Stimulated activated CD8-positive, alpha-beta memory T cell treated with anti-CD3 and anti-CD28 coated beads, Interleukin-7, amount 100 ng/mL, for 24 hours (primary cell): ENCODE measurements at places on chromosomes 12 and 14.

GRCh38 chr12:122839907-122840554 is 4.8 kb downstream of the HIP1R start:
- no peak for DNase-seq

DNA sequence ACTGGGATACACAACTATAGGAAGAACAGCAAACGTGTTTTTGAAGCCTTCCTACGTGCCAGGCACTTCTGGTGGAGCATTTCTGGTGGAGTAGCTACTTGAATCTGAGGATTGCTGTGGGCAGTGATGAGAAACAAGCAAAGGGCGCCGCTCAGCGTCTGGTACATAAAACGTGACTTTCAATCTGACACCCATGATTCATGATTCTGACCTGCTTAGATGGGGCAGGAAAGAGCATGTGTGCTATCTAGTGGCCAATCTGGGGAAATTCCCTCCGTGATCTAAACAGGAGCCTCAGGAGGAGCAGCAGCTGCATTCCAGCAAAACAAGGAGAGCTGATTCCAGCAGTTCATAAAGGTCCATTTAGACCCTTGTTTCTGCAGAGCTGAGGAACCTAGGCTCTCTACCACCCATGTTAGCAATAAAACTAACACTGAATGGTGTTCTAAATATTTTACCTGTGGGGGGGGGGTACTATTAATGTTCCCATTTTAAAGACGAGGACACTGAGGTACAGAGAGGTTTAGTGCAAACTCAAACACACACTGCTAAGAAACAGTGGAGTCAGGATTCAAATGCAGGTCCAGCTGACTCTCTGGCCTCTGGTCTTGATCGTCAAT is 37.8 kb downstream of the PAH start:
- DNase-seq = no peak

DNA sequence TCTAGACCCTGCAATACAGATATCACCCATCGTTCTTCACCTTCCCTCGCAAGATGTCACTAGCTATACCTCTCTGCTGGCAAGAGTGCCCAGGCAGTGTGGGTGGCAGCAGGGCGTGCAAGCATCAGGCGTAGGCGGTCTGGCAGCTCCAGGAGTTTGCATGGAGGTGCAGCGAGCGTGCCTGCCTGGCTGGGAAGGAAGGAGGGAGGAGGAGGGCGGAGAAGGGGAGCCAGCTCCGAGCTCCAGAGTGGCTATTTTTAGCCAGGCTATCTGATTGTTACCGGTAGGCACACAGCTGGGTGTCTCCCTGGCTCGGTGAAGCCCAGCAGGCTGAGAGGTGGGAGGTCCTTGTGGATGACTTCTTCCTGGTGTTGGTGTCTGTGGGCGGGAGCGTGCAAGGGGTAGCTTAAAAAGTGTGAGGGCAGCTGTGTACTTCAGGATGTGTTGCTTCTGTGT is 6.2 kb downstream of the FOXJ2 start:
- DNase-seq = no peak

GRCh38 chr12:96248136-96248931 is 54.2 kb downstream of the ELK3 start:
- DNase-seq = no peak

DNA sequence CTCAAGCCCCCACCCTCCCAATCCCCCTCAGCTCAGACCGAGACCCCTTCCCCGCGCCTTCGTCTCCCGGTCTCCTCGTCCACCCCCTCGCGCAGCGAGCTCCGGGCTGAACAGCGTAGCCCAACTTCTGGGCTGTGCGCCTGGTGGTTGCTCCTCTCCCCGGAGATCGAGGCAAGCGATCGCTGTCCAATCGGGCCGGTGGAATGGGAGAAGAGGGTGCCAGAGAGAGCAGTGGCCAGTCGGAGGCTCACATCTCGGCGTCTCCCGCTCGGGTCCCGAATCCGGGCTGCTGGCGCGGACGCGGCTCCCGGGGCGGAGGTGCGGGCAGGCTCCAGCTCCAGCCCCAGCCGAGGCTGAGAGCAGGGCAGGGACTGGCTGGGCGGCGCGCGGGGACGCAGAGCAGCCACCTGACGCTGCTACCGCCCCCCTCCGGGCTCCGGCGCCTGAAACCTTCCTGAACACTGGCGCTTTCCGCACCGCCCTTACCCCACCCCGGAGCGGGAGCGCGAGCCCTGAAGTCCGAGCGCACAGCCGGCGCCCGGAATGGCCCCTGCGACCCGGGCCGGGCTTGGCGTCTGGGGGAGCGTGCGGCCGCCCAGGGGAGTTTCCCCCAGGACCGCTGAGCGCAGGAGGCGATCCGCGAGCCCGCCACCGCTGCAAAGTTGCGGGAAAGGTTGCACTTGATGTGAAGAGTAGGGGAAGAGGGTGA is 508 bp upstream of the KCNH5 start:
- DNase-seq = no peak

DNA sequence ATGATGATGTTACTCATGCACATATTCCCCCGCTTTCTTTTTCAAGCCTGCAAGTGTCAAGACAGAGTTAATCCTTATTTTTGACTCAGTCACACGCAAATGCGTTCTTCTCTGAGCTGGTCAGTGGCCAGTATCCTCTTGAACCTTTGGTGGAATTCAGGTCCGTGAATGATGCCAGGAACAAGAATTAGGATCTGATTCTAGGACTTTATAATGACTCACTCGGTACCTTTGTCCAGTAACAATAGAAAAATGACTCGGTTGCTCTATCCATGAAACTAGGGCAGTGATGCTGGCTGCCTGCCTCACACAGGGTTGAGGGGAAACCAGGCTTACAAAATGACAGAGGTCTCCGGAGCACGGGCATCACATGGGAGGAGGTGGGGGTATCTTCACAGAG is 185.8 kb upstream of the NUDT4 start:
- DNase-seq = no peak

DNA sequence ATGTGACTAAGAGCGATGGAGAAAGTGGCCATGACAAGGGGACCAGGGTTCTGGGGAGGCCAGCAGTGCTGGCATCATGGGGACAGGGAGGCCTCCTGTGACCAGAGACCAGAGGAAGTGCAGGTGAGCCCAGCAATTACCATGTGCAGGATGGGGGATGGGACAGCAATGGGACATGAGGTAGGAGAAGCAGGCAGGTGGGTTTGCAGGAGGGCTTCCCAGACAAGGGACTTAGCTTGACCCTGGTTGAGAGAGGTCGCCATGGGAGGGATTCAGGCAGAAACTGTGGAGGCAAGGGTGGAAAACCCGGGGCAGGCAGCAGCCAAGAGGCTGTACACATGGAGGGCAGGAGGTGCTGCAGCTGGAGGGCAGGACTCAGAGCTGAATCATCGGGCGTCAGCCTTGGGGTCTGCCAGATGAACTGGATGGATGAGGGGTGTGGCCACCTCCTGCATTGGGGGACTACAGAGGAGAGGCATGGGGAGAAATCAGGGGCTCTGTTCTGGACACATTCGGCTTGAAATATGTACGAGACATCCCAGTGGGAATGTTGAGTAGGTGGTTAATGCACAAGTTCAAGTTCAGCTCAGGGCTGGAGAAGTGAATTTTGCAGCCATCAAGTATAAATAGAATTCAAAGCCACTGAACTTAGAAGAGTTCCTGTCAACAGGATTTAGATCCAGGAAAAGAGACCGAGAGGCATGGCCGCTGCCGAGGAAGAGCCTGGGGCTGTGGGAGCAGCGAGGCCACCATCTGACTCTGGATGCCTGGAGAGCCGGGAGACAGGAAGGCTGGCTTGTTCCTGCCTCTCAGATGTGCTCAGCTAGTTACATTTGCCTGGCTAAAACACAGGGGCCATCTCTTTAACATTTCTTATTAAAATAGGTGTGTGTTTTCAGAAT is 36.6 kb downstream of the SFSWAP start:
- DNase-seq = no peak

- DNase-seq = no peak
These were observed 23.3 kb downstream of the NUAK1 start for GRCh38 chr12:106115440-106115839.

- no peak for DNase-seq
These were observed 59.0 kb downstream of the GALNT16 start for GRCh38 chr14:69318901-69319475.

DNA sequence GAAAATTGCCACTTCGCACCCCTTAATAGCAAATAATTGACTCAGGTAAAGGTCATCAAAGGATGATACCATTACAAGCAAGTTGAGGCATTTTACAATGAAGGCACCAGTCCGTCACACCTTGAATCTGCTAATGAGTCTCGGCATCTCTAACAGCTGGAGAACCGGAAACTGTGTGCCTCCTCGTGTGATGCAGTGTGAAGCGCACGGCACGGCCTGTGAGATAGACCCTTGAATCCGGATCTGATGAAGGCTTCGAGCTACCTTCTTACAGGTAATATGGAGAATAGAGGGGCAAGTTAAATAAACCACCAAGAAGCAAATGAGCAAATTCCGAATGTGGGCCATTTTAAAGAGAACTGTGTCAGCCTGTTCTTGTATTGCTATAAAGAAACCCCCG is 19.8 kb upstream of the TUBA1A start:
- no peak for DNase-seq
